Liver (tissue), 10 donors: ENCODE measurements at places on chromosomes 1 and 21.
A peak's percentile ranks its signal among the peaks of the same experiment; 100 is the strongest.

DNA sequence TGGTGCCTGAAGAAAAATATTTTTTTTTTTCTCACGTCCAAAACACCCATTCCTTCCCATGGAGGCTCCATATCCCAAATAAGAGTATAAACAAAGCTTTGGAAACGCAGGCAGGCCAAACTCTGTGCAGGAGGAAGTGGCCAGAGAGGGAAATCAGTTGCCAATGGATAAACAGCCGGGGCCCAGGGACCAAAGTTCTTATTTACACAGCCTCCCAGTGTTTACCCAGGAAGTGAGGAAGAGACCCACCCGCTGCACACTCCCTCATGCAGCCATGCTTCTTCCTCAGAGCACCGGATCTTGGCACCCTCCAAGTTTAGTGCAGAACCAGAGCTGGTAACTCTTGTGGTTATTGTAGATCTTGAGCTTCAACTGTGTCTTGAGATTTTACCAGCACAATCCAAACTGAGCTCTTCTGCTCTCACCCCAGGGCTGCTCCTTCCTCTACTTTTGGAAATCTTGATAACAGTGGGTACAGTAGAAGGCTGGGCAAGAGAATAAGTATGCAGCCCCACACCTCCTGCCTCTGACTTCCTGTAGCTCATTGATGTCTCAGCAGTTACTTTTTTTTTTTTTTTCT, 14.2 kb downstream of the MARCKSL1 start:
- H3K27ac ChIP-seq: peak overlapping the region; percentile 57
- peaks cover 8% of the 10 kb centered on the region for H3K36me3 ChIP-seq
- no peak overlapping the region for H3K4me3 ChIP-seq
- peaks cover 10% of the 10 kb centered on the region for H3K4me1 ChIP-seq

DNA sequence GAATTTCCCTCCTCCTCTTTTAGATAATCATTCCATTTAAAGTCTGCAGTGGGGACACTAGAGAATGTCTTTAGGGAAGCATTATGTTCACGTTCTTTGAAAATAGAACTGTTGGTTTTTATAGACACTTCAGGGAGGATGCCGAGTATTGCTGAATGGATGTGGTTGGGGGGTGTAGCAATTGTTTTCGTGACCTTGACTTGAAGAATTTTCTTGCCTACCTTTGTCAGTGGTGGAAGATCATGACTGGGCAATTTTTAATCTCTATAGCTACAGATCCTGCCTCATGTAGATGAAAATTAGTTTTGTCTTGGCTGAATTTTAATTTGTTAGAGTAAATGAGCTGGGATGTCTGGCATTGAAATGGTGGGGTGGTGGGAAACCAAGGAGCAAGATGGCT, 3.8 kb downstream of the SMG7 start:
- H3K36me3 ChIP-seq: no peaks in the 10 kb centered on the region
- H3K27me3 ChIP-seq: no peaks in the 10 kb centered on the region
- H3K4me1 ChIP-seq: peaks cover 21% of the 10 kb centered on the region
- H3K27ac ChIP-seq: no peak overlapping the region

GRCh38 chr21:25369524-25370300, 237.6 kb downstream of the MRPL39 start:
- H3K36me3 ChIP-seq: no peaks in the 10 kb centered on the region
- no peak overlapping the region for H3K27ac ChIP-seq
- no peaks in the 10 kb centered on the region for H3K4me1 ChIP-seq
- no peak for DNase-seq
- no peak overlapping the region for H3K4me3 ChIP-seq
- no peaks in the 10 kb centered on the region for H3K27me3 ChIP-seq

GRCh38 chr1:198361237-198361767, 179.2 kb downstream of the ATP6V1G3 start:
- peaks cover 3% of the 10 kb centered on the region for H3K4me1 ChIP-seq
- H3K36me3 ChIP-seq: no peaks in the 10 kb centered on the region
- DNase-seq: no peak
- no peak overlapping the region for H3K27ac ChIP-seq
- H3K4me3 ChIP-seq: no peak overlapping the region

DNA sequence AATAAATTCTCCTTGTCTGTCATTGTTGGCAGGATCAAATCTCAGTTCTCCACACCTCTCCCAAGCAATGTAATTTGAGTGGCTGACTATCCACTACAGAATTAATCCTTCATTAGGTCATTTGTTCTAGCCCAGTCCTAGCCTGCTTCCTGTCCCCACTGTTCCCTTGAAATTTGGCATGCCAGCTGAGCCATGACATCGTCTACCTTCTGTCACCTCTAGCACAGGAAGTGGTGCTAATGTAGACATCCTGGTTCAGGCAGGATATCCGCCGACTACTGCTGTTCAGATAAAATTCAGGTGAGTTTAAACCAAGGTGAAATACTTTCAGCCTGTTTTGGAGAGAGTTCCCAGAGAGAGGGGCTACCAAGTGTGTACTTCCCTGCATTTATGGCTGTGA, 5.9 kb downstream of the CHRM3 start:
- no peaks in the 10 kb centered on the region for H3K36me3 ChIP-seq
- no peak overlapping the region for H3K27ac ChIP-seq
- H3K4me3 ChIP-seq: no peak overlapping the region
- no peaks in the 10 kb centered on the region for H3K4me1 ChIP-seq
- no peak for DNase-seq

DNA sequence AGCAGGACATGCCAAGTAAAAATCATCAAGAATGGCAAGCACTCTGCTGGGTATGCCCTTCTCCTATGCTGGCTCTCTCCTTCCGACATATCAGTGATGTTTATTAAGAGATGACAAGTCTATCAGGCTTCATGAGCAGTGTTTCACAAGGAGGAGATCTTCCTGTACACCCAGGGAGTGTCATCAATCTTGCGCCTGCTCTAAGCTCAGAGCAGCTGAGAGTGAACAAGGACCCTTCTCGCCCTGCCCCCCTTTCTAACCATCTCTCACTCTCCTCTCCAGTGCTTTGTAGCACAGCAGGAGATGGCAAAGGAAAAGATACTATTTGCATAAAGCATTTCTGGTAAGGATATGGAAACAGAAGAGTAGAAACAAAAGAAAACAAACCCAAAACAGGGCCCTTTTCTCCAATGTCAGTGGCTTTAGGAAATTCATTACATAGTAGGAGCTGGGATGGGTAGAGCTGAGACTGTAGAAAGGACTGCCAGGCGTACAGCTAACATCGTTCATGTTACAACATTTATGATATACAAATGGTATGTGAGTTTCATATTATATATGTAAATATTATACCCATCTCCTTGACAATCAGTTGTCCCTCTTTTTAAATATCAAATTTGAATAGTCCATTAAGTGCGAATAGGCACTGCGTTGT, 201.7 kb downstream of the NUF2 start:
- H3K4me3 ChIP-seq: no peak overlapping the region
- H3K27ac ChIP-seq: no peak overlapping the region
- H3K4me1 ChIP-seq: no peaks in the 10 kb centered on the region
- DNase-seq: no peak

DNA sequence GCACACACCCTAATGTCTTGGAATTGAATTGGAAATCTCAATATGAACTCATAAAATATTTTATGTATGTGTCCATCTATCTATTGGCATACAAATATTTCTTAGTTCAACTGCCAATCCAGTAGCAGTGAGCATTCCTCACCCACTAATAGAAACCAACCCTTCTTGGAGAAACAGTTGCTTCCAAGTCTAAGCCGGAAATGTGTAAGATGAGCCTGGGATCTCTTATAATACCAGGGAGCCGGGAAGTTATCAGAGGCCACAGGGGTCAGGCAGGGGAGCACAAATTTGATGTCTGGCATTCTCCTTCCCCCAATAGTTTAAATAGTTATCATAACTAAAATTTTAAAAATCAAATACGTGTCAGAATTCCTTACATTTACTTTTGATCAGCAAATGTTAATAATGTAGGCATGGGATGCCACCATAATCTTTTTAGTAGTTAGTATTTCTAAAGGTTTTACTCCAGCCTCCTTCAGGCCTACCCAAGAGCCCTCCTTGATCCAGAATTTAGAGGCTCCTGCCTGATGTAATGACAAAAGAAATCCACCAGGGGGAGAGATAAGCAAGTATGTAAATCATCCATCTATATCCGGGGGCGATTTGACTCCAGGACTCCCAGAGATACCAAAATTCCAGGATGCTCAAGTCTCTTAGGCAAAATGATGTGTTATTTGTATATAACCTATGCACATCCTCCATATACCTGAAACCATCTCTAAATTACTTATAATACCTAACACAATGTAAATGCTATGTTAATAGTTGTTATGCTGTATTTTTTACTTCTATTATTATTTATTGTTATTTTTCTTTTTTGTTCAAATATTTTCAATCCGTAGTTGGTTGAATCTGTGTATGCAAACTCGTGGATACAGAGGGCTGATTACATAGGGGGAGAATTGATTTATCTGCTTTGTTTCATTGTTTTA, 218.7 kb upstream of the COA6 start:
- H3K27me3 ChIP-seq: no peaks in the 10 kb centered on the region
- no peak overlapping the region for H3K27ac ChIP-seq
- no peak overlapping the region for H3K4me3 ChIP-seq
- H3K36me3 ChIP-seq: no peaks in the 10 kb centered on the region

- H3K4me3 ChIP-seq: no peak overlapping the region
- no peaks in the 10 kb centered on the region for H3K36me3 ChIP-seq
- H3K27me3 ChIP-seq: no peaks in the 10 kb centered on the region
These were observed 105.6 kb upstream of the TMPRSS2 start for GRCh38 chr21:41613533-41613909.

DNA sequence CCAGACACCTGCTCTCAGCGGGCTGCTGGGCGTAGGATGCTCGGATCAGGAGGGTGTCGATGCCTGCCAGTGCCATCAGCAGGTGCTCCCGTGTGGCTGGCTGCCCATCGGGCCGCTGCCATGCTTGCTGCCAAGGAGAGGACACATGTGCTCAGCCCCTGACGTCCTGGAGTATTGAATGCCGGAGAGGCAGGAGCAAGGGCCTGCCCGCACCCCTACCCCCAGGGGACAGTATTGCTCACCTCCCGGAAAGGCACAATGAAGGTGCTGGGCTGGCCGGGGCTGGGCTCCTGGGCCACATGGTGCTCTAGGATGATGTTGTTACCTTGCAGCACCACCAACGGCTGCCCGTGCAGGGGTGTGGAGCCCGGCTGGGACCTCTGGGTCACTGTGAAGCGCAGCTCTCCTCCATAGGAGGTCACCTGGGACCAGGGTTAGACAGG, 61.5 kb downstream of the HSPG2 start:
- no peaks in the 10 kb centered on the region for H3K27me3 ChIP-seq
- no peaks in the 10 kb centered on the region for H3K4me1 ChIP-seq
- H3K36me3 ChIP-seq: no peaks in the 10 kb centered on the region
- no peak for DNase-seq
- no peak overlapping the region for H3K4me3 ChIP-seq

DNA sequence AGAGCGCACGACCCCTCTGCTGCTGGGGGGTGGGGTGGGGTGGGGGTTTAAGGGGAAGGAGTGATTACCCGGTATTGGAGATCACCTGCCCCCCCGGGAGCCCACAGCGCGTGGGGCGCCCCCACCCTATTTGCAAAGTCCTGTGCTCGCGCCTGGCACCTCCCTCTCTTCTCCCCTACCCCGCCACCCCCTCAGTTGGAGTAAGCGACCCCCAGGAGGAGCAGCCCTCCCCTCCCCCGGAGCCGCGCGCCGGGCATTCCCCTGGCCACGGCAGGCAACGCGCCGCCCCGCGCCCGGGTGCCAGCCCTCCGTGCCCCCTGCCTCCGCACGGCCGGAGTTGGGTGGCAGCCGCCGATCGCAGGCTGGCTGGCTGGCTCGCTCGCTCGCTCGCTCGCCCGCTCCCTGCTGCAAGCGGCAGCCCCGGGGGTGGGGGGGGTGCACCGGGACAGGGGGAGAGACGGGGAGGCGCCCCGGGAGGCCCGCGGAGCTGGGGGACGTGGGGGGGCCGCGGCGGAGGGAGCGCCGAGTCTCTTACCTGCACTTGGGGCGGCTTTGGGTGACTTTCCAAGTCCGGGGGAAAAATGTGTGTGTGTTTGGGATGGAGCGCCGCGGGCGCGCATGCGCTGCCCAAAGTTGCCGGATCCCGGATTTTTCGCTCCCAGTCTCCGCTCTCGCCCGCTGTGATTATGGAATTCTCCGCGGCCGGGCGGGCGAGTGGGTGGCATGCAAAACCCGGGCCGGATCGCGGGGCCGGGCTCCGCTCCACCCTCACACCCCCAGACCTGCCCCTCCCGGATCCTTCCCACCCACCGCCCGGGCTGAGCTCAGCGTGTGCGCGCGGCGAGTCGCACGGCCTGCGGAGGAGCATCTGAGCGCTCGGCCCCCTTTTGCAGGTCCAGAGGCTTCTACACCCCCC, at the start of gene CASZ1:
CASZ1 (minus strand) TSS at position 618 of the 916 bp plus-strand sequence. CDS start 102,757 bp downstream, outside the sequence.
- no peaks in the 10 kb centered on the region for H3K36me3 ChIP-seq
- no peak within 1 kb of the TSS for H3K27ac ChIP-seq
- H3K4me3 ChIP-seq: peak within 1 kb of the TSS; percentile 86
- peak; percentile 60 for DNase-seq
- H3K27me3 ChIP-seq: no peaks in the 10 kb centered on the region
- peaks cover 20% of the 10 kb centered on the region for H3K4me1 ChIP-seq

DNA sequence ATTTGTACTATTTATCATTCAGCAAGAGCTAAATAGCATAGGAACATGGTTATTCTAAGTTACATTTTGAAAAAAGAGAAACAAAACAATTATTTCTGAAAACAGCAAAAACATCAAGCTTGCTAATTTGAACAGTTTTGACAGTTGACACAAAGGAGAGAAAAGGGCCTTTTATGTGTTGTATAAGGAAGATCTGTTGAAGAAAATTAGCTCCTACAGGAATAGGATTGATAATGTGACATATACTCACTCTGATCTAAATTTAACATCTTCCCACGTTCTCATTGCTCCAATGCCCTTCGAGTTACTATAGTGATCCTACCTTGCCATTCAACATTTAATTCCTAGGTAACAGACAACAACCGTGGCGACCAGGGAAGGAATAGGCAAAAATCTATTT, 61.4 kb upstream of the BTG3 start:
- no peaks in the 10 kb centered on the region for H3K27me3 ChIP-seq
- H3K4me3 ChIP-seq: no peak overlapping the region
- no peaks in the 10 kb centered on the region for H3K36me3 ChIP-seq
- no peak overlapping the region for H3K27ac ChIP-seq
- DNase-seq: no peak

GRCh38 chr1:13666317-13666716, 33.7 kb upstream of the PRDM2 start:
- no peak overlapping the region for H3K27ac ChIP-seq
- no peak for DNase-seq
- no peaks in the 10 kb centered on the region for H3K4me1 ChIP-seq
- H3K27me3 ChIP-seq: no peaks in the 10 kb centered on the region
- no peaks in the 10 kb centered on the region for H3K36me3 ChIP-seq

- H3K4me1 ChIP-seq: no peaks in the 10 kb centered on the region
- no peak overlapping the region for H3K27ac ChIP-seq
- no peaks in the 10 kb centered on the region for H3K27me3 ChIP-seq
- H3K36me3 ChIP-seq: no peaks in the 10 kb centered on the region
These were observed 754.8 kb downstream of the ADGRL2 start for GRCh38 chr1:82555501-82555900.

DNA sequence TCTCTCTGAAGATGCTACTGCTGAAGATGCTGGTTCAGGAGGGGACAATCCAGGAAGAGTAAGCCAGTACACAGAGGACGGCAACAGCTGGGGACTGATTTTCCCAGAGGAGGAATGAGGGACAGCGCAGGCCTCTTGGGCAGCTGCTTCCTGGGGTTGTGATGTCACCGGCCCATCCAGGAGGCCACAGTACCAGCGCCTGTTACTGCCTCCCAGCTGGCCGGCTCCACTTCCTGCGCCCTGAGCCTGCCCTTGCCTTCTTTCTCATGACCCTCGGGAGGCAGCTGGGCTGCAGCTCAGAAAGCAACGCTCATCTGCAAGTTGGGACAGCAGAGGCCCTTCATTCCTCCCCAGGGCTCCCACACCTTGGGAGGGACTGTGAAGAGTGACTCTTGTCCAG, 21.9 kb upstream of the ID3 start:
- no peaks in the 10 kb centered on the region for H3K4me1 ChIP-seq
- H3K36me3 ChIP-seq: no peaks in the 10 kb centered on the region
- no peak overlapping the region for H3K4me3 ChIP-seq
- no peak for DNase-seq
- peak overlapping the region; percentile 25 for H3K27ac ChIP-seq
- H3K27me3 ChIP-seq: no peaks in the 10 kb centered on the region
